ENCODE measurements at places on chromosomes 1 and 21. TPM values are rescaled to one million over a fixed set of nuclear protein-coding genes. Genes with fewer than 3 reads are reported as not detected.

GRCh38 chr1:7478809-7479499 is 292.1 kb upstream of the VAMP3 start:
- no peak for DNase-seq

- no peak for DNase-seq
Observed at GRCh38 chr1:242228991-242229390, 230.1 kb upstream of the MAP1LC3C start.

SPSB1 gene
- 1.6 TPM for total RNA-seq

DNA sequence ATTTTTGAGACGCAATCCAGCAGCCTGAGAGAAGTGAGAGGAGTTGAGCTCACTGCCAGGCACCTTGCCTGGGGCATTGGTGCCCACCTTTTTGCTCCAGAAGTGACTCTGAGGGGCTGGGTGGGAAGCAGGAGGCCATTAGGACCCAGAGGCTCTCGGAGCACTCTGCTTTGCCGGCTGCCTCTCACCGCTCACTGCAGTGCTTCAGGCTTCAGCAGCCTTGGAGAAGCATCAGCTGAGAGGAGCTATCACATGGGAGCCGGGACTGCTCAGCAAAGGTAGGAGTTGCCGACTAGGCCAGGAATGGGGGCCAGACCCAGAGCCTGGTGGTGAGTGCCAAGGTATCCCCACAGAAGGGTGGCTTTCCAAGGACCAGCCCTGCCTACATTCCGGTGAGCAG is at the start of gene GPR61:
GPR61 (plus strand) TSS at position 197 of the 400 bp plus-strand sequence. CDS start 3,151 bp downstream, outside the sequence.
- no peak for DNase-seq

VASH2 gene
- total RNA-seq = 0.08 TPM

DNA sequence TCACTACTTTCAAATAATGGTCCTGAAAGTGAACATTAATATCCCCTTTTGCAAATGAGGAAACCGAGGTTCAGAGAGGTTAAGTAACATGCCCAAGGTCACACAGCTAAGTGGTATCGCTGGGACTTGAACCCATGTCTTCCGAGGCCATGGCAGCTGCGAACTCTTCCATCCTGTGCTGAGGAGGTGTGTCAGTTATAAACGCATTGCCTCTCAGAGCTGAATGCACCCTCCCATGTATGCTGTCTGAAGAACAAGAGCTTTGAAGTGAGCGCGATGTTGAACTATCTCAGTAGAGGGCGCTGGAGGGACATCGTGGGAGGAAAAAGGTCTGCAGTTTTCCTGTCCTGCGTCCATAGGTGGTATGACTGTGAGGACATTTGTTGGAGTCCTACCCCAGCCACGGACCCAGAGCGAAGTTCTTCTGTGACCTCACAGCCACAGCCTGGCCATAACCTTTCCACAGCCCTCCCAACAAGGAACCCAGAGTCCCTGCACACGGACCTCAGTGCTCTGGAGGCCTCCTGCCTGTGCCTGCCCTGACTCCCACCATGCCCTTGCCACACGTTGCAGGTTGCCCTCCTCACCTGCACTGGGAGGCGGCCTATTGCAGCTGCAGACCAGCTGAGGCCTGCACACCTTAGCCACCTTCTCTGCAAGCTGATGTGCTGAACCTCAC is 7.5 kb downstream of the MYOC start:
- DNase-seq = peak; percentile 61

- DNase-seq = no peak
Observed at GRCh38 chr1:54241364-54241763, 41.4 kb downstream of the MRPL37 start.

ADGRB2 gene
- total RNA-seq = 0.75 TPM

TAL1 gene
- not detected for total RNA-seq

HPCAL4 gene
- 6.0 TPM for total RNA-seq

DNA sequence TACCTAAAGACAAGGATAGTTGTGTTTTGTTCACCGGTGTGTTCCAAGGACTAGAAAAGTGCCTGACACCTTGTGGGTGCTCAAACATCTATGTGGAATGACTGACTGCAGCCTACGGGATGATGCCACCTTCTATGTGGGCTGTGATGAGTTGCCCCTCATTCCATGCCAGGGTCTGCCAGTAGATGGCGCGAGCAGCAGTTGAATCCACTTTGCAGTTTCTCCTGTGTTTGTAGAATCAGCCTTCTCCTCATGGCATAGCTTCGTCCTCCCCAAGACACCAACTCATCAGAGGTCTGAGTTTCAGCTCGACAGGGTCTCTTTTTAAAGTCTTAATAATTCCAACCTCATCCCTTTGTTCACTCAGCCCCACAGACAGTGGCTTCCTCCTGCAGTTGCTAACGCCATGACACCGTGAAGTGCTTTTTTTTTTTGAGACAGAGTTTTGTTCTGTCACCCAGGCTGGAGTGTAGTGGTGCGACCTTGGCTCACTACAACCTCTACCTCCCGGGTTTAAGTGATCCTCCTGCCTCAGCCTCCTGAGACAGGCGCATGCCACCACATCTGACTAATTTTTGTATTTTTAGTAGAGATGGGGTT is 133.7 kb downstream of the CAPN8 start:
- DNase-seq = peak; percentile 49

COPA gene
- total RNA-seq = 119 TPM

DPYD gene
- total RNA-seq = 42.3 TPM

REN gene
- total RNA-seq = not detected

- DNase-seq = no peak
Observed at GRCh38 chr1:17250601-17251000, 1.7 kb downstream of the PADI3 start.

DNA sequence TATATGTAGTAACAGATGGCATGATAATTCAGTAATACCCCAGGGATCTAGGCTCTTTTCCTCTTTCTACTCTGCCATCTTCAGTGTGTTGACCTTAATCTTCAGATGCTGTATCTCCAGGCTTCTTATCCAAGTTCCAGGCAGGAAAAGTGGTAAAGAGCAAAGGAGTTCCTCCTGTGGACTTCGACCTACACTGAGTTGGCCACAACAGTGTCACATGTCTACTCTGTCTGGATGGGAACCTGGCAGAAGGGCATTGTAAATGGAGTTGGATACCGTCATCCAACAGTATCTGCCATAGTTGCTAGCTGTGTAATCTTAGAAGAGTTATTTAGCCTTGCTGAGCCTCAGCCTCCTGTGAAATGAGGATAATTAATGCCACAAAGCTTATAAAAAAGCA is 21.9 kb downstream of the IL23R start:
- DNase-seq = no peak

- no peak for DNase-seq
Observed at GRCh38 chr1:116203920-116204319, 92.7 kb downstream of the MAB21L3 start.

DNA sequence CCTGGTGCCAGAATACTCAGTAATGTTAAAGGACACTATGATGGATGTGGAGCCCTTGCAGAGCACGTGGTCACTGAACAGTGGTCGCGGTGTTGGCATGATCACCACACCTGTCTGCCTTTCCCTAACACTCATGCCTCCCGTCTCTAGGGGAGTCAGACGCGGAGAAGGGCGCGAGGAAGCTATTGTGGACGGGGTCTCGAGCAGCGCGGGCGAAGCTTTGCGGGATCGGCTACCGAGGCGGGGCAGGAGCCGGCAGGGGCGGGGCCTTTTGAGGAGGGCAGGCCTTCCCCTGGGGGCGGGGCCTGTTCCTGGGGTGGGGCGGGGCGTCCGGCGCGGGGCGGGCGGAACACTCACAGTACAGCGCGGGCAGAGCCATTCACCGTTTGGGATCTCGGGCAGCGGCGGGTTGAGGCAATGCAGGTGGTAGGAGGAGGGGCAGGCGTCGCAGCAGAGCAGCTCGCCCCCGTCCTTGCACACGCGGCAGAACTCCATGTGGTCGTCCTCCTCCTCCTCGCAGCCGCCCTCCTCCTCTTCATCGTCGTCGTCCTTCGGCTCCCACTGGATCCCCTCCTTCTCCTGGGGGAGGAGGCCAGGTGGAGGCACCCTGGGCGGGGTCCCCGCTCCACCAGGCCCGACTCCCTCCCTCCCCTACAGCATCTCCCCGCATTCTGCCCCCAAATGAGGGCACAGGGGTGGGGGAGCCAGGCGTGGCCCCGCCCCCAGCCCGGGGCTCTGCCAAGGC is 31.5 kb downstream of the CHD5 start:
- peak; percentile 77 for DNase-seq

DNA sequence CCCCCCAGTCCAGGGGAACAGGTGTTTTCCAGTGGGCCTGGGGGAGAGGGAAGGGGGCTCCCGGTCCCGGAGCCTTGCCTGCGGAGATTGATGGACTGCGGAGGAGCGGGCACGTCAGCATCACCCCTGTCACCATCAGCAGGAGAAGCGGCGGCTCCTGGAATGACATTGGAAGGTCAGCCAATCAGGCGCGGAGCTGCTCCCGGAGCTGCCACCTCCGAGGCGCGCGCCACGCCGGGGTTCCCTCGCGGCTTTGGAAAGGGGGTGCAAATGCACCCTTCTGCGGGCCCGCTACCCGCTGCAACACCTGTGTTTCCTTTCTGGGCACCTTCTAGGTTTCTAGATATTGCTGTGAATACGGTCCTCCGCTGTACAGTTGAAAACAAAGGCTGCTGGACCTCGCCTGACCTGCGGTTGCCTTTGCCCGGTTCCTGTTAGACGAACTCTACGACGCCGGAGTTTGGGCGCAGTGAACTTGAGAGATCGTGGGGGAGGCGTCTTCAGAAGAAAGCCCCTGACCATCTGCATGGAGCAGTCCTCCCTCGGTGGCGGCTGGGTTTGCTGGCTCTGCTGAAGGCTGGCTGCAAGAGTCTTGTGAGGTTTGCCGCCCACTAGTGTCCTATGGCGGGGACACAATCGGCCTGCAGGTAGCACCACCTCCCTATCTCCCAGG is 5.3 kb downstream of the DSCAM start:
- DNase-seq = no peak

LINGO4 gene
- total RNA-seq = 0.14 TPM

DNA sequence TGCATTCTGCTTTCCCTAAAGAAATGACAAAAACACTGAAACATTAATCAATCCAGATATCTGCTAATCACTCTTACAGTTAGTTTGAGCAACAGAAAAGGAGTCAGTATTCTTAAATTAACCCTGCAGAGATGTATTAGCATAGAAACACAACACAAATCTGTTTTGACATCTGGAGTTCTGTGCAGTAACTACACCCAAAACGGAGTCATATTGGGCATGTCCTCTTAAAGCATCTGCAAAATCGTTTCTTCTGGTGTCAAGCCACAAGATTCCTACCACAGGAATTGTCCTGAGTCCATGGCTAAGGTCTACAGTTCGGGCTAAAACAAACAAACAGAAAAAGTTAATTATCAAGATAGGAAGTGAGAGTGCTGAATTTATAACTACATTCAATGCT is 332.1 kb upstream of the PKN2 start:
- DNase-seq = no peak

BLZF1 gene
- 31.6 TPM for total RNA-seq

GRCh38 chr1:208461680-208462079 is 217.5 kb upstream of the PLXNA2 start:
- no peak for DNase-seq

GRCh38 chr1:86069757-86070145 is 86.8 kb downstream of the COL24A1 start:
- DNase-seq = no peak

DNA sequence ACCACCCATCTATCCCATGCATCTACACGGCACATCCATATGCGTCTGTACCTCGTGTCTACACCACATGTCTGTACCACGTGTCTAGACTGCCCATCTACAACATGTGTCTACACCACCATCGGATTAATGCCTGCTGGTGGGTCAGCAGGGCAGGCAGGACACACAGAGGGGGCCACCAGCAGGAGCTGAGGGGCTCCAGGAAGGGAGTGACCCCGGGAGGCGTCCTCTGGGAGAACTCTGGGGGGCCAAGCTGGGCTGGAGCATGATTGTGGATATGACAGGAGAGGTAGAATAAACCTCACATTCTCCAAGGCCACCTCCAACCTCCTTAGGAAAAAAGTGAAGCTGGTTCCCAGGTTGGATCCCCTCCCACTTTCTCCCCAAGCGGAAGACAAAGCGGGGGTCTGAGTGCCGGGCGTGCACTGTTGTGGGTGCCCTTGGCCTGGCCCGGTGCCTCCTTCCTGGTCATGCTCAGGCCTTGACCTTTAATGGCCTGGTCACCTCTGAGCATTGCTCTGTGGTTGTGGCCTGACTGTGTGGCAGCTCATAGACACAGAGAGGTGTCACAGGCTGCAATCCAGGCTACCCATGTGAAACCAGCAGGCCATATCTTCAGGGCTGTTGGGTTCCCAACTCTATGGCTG is 881 bp upstream of the ACTRT2 start:
- no peak for DNase-seq

- DNase-seq = no peak
Observed at GRCh38 chr21:17819877-17820229, 697 bp upstream of the C21orf91 start.

ATP1A4 gene
- total RNA-seq = not detected

DNA sequence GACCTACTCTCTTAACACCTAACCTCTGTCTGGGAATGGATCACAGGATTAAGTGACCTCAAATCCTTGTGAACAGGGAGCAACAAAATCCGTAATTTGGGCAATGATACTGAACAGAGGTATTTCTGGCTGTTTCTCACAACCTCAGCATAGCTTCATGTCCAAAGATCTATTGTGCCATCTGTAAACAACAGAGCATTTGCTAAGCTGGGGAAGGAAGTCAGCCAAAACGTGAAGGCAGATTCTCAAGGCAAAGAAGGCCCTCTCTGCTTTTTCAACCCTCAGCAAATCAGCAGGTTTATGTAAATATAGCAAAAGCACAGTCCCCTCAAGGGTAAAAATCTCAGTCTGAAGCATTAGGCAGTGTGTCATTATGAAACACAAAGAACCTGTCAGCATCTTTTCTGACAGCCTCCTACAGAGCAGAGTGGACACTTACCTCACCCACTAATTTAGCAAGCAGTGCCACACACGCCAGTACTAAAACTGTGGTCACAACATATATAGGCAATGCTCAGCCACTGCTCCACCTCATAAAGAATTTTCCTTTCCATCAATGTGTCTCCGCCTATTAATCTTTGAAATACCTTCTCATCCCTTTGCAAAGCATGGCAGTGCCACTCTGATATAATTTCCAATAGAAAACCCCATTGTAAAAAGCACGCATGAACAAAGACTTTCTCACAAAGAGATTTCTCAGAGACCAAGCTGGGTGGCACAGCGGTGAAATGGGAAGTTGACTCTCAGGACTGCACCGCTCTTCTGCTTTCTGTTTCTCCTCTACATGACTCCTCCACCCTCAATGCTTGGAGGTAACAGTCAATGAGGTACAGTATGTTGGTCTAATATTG is 188.0 kb downstream of the RERE start:
- no peak for DNase-seq

- DNase-seq = peak; percentile 67
Observed at GRCh38 chr1:40861224-40862003, 749 bp downstream of the CITED4 start.

- DNase-seq = no peak
Observed at GRCh38 chr21:41933313-41934079, 20.3 kb downstream of the C2CD2 start.

- peak; percentile 47 for DNase-seq
Observed at GRCh38 chr1:156750191-156750672, 1.2 kb downstream of the HDGF start.

SAMD11 gene
- 0.22 TPM for total RNA-seq

PTPRF gene
- total RNA-seq = 1.8 TPM

DNA sequence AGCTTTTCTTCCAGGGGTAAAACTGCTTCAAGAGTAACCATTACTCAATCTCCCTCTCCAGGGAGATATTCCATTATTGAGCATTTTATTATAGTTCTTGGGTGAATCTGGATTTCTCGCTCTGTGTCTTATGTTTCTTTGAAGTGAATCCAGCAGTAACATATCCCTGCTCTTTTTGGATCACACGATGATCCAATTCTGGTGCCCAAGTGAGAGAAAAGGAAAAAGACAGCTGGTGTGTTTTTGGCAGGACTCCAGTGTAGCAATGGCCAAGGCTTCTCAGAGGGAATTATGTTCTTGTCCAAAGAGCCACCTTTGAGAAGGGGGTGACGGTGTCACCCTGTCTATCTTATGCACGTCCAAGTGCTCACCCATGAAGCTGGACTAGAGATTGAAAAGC is 140.3 kb upstream of the ERRFI1 start:
- DNase-seq = no peak

CROCC gene
- 63.0 TPM for total RNA-seq

MSH4 gene
- 0.67 TPM for total RNA-seq

All from activated naive CD8-positive, alpha-beta T cell treated with anti-CD3 and anti-CD28 coated beads, Interleukin-2, amount 10 ng/mL, durations not matched to agents 7 days and 5 days (primary cell).